ENCODE measurements at places on chromosomes 1 and 21. TPM values are rescaled to one million over a fixed set of nuclear protein-coding genes. Genes with fewer than 3 reads are reported as not detected.

C1orf141 gene
- polyA plus RNA-seq: not detected

NMNAT2 gene
- polyA plus RNA-seq: 1.3 TPM

CDC73 gene
- 17.9 TPM for polyA plus RNA-seq

SLC1A7 gene
- 0.03 TPM for polyA plus RNA-seq

MYOG gene
- polyA plus RNA-seq: not detected

SLC19A2 gene
- polyA plus RNA-seq: 9.7 TPM

DHX9 gene
- 39.8 TPM for polyA plus RNA-seq

MAP3K21 gene
- polyA plus RNA-seq: 0.85 TPM

CREB3L4 gene
- 10.7 TPM for polyA plus RNA-seq
